ENCODE measurements at places on chromosomes 7 and 10.

DNA sequence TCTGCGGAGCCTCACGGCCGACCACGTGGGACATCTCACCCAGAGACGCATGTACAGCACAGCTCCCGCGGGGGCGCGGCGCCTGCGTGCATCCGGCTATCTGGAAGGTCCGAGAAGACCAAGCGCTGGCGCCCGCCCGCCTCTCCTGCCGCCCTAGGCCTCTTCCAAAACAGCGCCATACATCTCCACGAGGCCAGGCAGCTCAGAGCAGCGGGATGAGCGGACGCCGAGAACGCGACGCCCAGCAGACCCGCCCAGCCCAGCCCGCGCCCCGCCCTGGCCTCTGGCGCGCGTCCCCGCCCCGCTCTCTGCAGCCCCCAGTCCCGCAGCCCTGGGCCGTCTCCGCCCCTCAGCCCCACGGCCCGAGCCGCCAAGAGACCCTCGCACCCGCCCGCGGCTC, 20.3 kb upstream of the LANCL2 start:
- no peak for DNase-seq

DNA sequence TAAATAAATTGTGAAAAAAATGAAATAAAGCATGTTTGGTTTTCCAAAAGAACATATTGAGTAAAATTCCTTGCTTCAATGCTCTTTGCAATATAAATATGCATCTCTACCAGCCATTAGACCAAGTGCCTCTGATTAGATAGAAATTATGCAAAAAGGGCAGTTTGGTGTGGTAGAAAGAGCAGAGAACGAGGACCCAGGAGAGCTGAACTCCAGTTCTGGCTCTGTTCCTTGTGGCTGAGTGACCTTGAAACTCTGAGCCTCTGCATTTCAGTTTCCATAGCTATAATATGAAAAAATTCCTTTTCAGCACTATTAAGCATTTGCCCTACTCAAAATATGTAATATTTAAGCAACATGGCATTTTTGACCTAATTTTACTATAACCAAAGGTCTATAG, 36.5 kb downstream of the COL1A2 start:
- DNase-seq = no peak

GRCh38 chr10:4693967-4694366, 132.0 kb upstream of the AKR1E2 start:
- no peak for DNase-seq

- DNase-seq = no peak
These were observed 44.0 kb downstream of the AKR1D1 start for GRCh38 chr7:138120140-138120827.

DNA sequence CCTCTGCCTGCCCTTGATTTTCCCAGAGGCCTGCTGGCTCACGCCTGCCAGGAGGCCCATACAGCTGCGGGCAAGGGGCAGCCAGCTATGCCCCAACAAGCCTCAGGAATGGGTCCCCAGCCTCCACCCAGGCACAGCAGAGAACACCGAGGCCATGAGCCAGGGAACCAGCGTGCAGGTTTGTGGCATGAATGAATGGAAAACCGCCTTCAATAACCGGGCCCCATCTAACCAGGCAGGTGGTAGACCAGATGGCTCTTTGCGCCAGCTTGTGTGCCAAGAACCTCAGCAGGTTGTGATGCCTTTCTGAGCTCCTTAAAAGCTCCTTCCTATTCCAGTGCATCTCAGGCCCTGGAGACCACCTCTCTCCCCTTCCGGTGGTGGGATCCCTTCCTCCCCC, 50.2 kb downstream of the ELFN1 start:
- no peak for DNase-seq

- DNase-seq = no peak
These were observed 18.4 kb upstream of the GPR146 start for GRCh38 chr7:1025743-1026581.

DNA sequence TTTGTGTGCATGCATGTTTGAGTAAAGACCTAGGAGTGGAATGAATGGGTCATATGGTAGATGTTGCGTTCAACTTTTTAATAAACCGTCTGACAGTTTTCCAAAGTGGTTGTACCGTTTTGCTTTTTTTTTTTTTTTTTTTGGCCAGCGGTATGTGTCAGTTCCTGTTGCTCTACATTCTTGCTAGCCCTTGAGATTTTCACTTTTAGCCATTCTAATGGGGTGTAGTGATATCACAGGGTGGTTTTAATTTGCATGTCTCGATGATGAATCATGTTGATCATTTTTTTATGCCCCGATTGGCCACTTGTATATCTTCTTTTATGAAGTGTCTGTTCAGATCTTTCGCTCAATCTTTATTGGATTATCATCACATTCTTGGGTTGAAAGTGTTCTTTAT, 320.7 kb downstream of the CAMK1D start:
- DNase-seq = no peak

DNA sequence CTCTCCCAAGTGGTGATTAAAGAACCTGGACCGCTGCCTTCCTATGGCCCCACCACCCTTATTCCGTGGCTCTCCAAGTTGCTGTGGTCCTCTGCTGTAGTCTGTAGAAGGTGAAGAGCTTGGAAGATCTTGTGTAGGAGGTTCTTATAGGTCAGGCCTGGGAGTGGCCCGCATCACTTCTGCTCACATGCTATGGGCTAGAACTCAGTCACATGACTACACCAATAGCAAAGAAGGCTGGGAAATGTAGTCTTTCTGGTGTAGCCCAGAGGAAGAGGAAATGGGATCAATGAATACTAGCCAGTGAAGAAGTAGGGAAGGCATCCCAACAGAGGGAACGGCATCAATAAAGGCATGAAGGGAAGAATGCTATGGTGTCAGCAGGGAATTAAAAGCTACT, 41.3 kb upstream of the AOAH start:
- no peak for DNase-seq

DNA sequence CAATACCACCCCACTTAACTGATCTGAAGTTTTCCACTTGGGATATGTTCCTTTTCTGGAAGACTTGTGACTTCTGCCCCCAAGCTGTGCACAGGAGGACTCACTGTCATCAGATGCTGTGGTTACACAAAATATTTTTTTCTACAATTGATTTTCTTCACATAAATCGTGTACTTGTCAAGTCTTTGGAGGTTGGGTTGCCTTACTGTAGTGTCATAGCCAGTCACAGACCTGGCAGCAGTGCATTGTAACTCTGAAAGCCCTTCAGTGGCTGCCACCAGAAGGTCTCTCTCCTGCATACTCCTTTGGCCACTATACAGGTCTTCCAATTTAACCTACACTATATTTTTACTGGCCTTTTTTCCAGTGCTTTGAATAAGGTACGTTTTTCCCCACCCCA, 73.2 kb downstream of the SDK1 start:
- no peak for DNase-seq

DNA sequence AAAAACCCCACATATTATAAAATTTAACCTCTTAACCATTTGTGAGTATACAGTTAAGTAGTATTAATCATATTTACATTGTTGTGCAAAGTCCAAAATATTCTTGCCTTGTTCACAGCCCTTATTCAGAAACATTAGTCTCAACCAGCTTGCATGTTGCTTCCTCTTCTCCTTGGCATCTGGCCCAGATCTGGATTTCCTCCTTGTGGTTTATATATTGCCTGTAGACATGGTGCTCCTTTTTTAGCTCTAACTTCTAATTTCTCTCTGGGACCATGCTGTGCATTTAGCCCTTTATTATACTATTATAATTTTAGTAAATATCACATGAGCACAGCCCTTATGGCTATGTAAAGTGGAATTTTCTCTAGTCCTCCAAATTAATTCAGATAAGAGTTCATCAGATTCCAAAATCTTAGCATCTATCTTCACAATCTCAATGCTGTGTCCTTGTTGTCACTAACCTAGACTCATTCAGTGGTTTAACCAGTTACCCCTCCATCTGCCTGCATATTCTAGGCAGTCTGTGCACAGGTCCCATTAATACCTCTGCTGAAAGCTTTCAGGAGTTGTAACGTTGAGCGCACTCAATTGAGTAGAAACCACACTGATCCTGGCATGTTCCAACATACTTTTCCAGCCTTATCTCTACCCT, 7.9 kb downstream of the CPED1 start:
- no peak for DNase-seq

DNA sequence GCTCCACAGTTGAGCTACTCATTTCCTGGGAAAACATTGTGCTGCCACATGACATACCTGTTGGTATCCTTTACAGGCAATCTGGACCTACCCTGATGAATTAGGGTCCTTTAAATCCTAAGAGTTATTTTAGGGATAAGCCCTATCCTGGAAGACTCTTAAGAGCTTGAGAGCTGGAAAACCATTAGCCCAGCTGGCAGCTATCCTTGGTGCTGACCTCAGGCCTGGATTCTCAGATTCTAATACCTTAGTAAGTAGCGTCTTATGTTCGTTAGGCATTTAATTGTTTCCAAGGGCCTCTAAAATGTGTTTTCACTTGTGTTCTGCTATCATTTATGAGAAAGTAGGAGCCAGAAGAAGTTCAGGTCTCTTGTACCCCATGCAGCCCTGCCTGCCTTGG, 93.0 kb upstream of the SORCS3 start:
- DNase-seq = no peak

GRCh38 chr7:95723583-95724180, 48.7 kb upstream of the DYNC1I1 start:
- peak; percentile 37 for DNase-seq

- DNase-seq = no peak
These were observed 1.4 kb upstream of the RBP3 start for GRCh38 chr10:47346581-47347302.

GRCh38 chr10:66695046-66695445, 230.8 kb upstream of the LRRTM3 start:
- DNase-seq = no peak

- no peak for DNase-seq
These were observed 169.7 kb downstream of the CACNA2D1 start for GRCh38 chr7:82273886-82274285.

DNA sequence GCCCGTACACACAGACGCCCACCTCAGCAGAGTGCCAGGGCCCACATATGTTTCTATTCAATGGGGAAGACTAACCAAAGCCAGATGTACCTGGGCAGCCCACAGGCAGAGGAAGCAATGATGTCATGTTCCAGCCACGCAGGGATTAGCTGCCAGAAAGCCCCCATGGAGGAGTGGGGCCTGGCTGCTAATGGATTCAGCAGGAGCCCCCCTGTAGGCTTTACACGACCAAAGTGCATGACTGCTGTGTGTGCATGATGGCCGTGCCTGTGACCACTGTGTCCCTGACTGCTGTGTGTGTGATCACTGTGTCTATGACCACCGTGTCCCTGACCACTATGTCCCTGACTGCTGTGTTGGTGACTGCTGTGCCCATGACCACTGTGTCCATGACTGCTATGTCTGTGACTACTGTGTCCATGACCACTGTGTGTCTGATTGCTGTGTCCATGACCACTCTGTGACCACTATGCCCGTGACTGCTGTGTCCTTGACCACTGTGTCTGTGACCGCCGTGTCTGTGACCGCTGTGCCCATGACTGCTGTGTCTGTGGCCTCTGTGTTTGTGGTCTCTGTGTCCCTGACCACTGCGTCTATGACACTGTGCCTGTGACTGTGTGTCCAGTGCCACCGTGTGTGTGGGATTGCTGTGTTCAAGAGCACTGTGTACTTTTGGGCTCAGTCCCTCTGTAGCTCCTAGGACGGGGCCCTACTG, 409.3 kb downstream of the RPS24 start:
- no peak for DNase-seq

DNA sequence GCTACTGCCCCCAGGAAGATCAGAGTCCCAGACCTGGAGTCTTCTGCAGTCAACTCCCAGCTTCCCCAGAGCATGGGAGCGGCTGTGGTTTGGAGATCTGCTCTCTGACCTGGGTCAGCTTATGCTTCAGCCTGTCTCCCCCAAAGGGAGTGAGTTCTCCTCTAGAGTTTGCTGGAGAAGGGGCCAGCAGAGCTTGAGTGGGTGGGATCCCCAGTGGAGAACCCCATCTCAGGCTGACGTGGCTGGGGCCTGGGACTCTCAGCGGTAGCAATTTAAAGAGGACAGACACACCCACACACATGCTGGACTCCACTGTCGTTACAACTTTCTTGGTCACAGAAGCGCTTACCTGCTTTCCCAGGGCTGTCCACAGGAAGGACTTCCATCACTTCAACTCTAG, 6.3 kb downstream of the UNC5B start:
- DNase-seq = no peak

- DNase-seq = no peak
These were observed 11.7 kb downstream of the ANK3 start for GRCh38 chr10:60377955-60378354.

DNA sequence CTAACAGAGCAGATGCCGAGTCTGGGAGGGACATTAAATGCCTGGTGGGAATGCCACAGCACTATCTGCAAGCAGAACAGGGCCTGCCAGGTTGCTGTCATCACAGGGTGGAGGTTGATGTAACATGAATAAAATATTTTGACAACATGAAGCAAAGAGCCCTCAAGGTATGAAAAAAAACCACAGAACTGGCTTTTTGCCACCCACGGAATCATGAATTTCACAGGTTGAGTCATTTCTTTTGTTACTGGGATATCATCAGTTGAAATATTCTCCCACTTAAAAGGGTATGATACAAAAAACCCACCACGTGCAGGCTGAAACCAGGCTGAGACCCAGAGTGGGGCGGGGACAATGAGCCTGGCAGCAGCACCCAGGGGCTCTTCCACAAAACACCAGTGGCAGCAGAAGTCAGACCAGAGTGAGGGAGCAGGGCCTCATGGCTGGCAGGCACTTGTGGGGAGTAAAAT, 220.1 kb downstream of the TNS3 start:
- peak; percentile 61 for DNase-seq

- peak; percentile 28 for DNase-seq
These were observed 674 bp upstream of the OSBPL3 start for GRCh38 chr7:24980534-24981170.

DNA sequence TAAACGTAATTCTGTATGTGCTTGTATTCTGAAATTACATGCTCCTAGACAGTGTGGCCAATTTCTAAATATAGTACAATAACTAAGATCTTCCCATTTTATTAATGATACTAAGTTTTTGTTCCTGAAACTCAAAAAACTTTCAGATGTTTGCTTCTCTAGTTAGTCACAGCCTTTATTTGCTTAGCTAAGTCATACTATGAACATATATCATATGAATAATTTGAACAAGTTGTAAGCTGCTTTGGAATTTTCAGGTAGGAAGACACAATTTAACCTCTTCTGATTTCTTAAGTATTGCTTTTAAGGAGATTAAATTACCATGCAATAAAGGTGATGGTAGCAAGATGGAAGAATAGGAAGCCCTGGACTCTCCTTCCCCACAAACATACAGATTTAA, 148.7 kb downstream of the AMPH start:
- DNase-seq = no peak

DNA sequence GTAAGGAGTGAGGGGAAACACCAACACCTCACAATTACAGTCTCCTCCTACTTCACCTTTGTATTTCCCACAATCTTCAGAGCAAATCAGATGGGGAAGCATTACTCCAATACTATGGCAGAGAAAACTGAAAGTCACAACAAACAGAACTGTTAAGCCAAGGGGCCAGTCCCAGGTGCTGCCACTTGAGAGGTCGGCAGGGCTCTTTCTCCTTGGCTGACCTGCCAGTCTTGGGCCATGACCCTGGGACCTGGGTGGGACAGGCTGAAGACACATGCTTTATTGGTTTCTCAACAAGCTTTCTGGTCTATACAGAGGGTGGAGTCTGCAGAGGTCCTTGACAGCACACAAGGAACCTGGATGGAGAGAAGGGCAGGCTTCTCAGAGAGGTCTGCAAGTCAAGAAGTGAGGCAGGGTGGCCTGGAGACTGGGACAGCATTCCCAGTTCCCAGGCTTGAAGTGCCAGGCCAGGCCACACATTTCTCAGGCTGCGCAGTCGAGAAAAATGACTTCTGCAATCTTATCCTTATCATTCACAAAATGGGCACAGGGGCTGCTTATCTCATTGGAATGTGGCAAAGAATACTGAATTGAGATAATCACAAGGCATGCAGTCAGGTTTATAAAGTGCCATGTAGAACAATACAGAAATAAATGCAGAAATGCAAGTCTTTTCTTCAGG, 301.0 kb downstream of the CXCL12 start:
- no peak for DNase-seq

All from heart right ventricle (tissue), 16 donors.